ENCODE measurements at places on chromosomes 11 and 22.

DNA sequence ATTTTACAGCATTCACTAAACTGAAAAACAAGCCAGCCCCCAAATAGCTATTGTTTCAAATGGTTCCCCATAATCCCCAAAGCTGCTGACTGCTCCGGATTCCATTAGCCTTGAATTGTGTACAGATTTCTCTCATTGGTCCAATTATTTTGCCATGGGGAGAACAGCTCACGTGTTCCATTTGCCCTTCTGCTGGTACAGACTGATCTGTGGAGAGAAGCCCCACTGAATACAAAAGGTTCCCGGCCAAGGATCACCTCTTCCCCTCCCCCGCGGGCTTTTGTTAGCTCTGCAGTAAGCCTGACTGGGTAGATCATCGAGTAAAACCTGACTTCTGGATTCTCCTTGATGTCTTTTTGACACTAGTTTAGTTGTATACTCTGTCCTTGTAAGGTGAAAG, 9.1 kb upstream of the MAPK8IP1 start:
- no peak for DNase-seq

DNA sequence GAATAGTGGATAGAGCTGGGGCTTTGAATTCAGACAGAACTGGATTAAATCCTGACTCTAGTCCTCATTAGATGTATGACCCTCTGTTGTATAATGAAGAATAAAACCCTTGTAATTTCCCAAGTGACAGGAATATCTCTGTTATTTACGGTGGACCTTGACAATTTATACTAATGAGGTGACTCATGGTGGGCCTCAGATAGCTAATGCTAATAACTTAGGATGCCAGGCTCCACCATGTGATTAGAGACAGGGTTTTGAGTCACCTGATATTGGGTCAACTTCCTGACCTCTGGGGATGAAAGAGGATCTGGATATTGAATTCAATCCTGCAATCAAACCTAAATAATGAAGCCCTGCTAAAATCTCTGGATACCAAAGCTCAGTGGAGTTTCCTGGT, 33.6 kb downstream of the OSBP start:
- no peak for DNase-seq

DNA sequence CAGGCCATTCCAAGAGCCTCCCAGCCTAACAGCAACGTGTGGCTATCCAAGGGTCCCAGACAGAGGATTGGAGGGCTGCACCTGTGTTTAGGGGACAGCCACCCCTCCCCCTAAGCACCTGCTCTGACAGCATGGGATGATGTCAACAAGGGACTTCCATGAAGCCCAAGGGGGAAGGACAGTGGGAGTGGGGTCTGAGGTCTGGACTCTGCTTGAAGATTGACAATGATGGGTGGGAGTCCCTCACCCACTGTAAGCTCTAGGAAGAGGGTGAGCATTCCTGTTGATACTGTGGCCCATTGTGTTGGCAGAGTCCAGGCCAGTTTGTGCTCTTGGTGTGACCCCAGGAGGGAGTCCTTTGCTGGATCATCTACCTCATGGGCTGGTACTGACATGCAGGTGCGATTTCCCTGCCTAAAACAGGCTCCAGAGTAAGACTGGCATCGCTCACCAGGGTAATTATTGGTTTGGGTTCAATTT, 46.9 kb upstream of the TUB start:
- DNase-seq, result no peak

GRCh38 chr22:36546092-36546804, 17.3 kb upstream of the EIF3D start:
- peak; percentile 16 for DNase-seq

GRCh38 chr11:115042002-115042401, 363.7 kb downstream of the NXPE2 start:
- DNase-seq, result no peak

- DNase-seq, result no peak
Measured at GRCh38 chr11:110071197-110071596, 22.0 kb upstream of the ZC3H12C start.

DNA sequence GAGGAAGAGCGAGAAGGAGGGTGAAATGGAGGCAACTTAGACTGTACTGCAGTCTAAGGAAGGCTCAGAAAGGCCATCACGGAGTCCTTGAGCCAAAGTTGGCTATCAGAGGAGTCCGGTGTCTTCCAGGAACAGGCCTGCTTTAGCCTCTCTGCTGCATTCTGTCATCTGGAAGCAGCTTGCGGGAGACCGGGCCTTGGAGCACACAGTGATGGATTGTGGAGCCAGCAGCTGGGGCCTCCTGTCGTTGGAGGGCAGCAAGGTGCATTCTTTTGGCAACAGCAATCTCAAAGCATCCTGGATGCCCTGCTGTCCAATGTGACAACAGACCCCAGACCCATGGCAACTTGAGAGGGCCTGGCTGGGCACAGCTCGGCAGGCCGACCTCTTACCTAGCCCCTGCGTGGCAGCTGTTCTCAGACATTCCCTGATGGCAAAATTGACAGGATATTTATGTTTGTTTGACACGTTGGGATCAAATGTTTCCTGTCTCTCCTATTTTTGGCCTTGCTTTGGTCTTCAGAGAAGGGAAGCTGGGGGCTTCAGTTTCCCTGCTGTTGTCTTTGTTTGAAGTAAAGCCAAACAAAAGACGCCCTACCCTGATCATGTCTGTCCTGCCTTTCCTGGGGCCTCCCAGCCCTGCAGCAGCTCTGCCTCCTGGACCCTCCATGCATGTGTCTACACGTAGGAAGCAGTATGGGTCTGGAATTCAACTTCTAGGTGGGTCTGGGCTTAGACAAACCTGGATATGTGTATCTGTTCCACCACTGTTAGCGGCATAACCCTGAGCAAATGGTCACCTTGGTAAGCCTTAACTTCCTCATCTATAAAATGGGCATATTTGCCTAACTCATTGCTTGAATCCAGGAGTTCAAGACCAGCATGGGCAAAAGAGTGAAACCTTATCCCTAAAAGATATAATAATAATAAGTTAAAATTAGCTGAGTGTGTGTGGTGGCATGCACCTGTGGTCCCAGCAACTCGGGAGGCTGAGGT, 43.9 kb upstream of the LMO2 start:
- no peak for DNase-seq

DNA sequence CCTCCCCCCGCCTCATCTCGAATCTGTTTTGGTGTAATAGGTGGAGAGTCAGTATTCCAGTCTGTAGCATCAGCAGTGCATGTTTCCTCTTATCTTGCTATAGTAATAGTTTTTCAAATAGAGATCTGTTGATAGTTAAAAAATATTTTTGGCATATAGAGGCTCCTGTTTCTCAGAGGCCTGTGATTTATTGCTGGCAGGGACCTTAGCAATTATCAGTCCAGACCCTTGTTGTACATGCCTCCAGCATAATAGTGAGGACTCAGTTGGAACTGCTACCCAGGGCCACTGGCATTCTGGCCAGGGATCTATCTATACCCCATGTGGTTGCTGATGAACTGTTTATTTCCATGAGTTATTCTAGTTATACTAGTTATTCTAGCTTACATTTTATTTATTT, 52.6 kb downstream of the SPECC1L start:
- DNase-seq, result no peak

- no peak for DNase-seq
Measured at GRCh38 chr22:42101199-42101598, 10.6 kb upstream of the NDUFA6 start.

GRCh38 chr11:109435121-109435742, 13.2 kb downstream of the C11orf87 start:
- DNase-seq, result no peak

- no peak for DNase-seq
Measured at GRCh38 chr11:26896719-26897118, 97.2 kb upstream of the FIBIN start.

DNA sequence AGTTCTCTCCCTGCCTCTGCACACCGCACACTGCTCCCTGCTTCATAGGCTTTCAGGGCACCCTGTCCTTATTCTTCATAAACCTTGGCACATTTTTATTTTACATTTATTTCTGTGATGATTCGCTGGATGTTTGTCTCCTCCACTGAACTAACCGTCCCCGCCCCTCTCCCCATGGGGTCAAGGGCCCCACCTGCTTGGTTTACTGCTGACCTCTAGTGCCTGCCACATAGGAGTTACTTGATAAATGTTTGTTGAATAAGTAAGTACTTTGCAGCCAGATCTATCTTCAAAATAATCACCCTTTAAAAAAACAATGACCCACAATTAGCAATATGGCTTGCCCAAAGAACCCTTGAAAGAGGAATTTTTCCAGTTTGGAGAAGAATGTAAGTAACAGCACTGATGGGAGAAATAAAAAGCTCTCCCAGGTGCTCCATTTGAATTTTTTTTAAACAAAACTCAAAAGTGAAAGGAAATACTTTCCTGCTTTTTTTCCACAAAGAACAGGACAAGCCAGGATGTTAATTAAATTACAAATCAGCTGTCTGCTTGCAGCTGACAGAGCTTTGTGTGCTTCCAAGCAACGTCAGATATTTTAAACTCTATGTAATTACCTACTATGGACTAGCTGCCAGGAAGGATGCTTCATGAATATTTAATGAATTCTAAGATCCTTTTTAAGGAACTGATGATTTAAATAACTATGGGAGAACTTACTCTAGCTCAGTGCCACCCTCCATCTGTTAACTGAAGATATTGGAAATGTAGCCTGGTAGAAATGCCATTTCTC, 1083.6 kb downstream of the DLG2 start:
- no peak for DNase-seq

DNA sequence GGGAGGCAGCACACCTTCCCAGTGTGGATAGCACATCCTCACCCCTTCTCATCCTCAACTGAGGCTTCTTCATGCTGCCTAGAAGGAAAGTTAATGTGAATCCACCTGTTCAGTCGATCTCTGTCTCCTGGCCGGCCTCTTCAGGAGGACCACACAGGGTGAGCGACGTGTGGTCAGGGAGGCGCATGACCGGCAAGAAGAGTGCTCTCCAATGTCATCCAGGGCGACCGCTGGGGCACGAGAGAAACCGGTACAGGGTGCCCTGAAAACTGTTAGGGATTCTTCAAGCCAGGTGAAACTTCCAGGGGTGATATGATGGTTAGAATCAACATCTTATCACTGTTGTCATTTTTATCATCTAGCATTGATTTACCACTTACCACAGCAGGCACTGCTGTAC, 43.0 kb downstream of the IGSF9B start:
- no peak for DNase-seq

DNA sequence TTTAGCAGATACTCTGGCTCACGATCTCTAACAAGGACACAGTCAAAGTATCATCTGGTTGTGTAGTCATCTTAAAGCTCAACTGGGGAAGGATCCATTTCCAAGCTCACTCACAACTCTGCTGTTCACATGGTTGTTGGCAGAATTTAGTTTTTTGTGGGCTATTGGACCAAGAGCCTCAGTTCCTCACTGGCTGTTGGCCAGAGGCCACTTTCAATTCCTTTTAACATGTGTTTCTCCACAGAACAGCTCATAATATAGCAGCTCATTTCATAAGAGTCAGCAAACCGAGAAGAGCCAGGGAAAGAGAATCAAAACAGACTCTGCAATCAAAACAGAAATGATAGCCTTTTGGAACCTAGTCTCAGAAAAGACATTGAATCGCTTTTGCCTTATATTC, 22.6 kb downstream of the IZUMO1R start:
- DNase-seq, result no peak

- DNase-seq, result no peak
Measured at GRCh38 chr22:36285017-36285416, 32.1 kb downstream of the APOL1 start.

DNA sequence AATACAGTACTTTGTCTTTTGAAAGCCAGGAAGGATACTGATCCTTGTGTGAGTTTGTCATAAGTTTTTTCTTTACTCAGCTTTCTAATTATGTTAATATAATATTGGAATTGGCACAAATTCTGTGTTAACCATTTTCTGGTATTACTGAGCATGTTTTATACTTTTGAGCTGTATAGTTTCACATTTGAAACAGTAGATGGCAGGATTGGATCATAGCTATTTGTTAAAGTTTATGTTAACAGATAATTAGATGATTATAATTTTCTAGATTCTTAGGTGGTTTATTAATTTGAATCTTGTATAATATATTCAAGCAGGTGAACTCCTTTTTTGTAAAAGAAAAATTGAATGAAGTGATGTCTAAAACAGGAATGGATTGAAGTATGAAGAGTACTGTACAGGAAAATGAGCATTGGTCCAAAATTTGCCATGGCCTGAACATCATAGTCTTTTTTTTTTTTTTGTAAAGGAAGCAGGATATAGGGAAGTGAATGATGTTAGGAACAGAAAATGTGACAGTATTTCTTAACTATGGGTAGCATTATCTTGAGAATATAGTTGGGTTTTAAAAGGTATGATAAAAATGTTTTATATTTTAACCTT, 102.0 kb downstream of the CYP2R1 start:
- no peak for DNase-seq

DNA sequence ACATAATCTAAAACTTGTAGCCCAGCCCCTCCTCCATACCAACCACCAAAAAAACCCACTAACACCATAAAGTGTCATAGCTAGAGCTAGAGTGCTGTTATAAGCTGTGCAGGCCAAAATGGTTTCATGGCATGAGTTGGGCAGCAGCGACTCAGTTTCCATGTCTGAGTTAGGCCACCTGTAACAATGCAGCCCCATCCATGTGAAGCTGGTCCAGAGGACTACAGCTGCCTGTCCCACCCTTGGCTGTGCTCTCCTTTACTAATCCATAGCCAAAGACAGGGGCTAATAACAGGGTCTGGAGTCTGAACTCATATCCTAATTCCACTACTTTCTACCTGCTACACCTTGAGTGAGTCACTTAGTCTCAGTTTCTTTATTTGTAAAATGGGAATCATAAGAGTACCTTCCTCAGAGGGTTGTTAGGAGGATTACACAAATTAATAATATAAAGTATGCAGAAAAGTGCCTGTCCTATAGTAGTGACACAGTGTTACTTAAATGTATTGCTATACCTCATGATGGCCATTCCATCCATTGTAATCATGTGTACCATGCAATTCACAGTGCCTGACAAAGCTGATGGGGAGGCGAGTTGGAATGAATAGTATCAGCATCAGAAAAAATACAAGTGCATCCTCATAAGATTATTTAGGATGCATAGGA, 20.6 kb downstream of the KCNQ1OT1 start:
- no peak for DNase-seq

DNA sequence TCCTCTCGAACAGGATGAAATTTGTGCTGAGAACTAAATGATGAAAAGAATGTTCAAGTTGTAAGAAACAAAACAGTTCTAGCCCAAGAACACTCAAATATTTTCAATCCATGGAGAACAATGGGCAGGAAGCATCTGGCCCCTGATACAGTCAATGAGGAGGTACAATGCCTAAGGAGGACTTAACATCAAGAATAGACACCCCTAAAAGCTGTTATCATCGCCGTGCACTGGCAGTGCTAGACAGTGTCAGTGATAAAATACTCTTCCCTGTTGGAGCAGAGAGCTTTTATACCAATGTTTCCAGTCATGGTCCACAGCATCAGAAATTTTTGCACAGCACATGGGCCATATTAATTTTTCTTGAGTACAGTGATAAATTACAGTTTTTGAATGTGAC, 20.2 kb upstream of the VSTM5 start:
- DNase-seq, result no peak

DNA sequence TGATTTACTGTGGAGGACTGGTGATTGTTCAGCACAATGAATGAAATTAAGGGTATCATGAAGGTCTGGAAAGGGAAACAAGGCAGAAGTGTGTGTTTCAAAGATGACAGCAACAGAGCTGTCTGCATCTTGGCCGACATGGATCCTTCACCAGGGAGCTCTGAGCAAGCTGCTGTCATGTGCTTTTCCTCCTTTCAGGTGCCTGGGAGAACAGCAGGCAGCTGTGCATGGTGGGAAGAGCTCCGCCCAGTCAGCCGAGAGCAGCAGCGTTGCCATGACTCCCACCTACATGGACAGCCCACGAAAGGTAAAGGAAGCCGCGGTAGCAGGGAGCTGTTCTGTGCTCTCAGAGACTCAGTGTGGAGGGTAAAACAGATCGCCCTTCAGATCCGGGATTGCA, 87.1 kb upstream of the YWHAH start:
- DNase-seq, result no peak

GRCh38 chr11:46607516-46607915, 9.5 kb downstream of the HARBI1 start:
- no peak for DNase-seq

All from hippocampal formation (tissue), 2 donors.